NCI-H226 (cell line): ENCODE measurements at places on chromosomes 6 and 20.

- peak; percentile 88 for DNase-seq
These were observed 119.4 kb upstream of the GJE1 start for GRCh38 chr6:142013287-142013686.

DNA sequence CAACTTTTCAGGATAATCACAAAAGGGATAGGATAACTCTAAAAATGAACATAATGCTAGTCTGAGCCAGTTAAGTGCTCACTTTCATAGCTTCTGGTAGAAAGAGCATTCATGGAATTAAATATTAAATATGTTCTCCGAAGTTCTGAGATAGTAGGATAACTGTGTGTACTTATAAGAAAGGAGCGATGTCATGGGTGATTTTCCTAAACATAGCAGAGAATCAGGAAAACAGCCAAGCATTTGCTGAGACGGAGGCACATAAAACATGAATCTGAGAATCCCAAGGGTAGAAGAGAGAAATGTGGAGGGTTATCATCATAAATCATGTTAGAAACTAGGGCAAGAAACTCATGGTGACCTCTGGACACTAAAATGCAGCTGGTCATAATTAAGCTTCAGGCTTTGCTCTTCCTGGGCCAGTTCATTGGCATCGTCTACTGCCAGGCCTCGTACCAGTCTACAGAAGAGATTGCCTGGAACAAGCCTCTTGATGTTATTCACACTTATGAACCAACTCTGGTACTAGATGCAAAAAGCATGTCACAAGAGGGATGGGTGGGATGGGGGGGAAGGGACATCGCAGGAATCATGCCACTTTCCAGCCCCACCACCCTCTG lies 436.6 kb downstream of the PRKN start:
- DNase-seq, result no peak

- DNase-seq, result no peak
These were observed 43.6 kb upstream of the SLC22A23 start for GRCh38 chr6:3500262-3501014.

GRCh38 chr6:160031442-160031841 lies 62.6 kb downstream of the IGF2R start:
- DNase-seq, result no peak

DNA sequence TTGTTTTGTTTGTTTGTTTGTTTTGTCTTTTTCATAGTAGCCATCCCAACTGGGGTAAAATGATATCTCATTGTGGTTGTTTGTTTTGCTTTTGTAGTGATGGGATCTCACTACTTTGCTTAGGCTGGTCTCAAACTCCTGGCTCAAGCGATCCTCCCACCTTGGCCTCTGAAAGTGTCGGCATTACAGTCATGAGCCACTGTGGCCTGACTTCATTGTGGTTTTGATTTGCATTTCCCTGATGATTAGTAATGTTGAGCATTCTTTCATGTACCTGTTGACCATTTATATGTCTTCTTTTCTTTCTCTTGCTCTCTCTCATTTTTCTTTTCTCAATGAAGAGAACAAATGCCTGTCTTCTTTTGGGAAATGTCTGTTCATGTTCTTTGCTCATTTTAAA lies 30.8 kb upstream of the HLA-DOA start:
- no peak for DNase-seq
